ENCODE measurements at places on chromosomes 12 and 14.

GRCh38 chr12:110234755-110235154, 46.3 kb upstream of the ATP2A2 start:
- DNase-seq, result no peak

DNA sequence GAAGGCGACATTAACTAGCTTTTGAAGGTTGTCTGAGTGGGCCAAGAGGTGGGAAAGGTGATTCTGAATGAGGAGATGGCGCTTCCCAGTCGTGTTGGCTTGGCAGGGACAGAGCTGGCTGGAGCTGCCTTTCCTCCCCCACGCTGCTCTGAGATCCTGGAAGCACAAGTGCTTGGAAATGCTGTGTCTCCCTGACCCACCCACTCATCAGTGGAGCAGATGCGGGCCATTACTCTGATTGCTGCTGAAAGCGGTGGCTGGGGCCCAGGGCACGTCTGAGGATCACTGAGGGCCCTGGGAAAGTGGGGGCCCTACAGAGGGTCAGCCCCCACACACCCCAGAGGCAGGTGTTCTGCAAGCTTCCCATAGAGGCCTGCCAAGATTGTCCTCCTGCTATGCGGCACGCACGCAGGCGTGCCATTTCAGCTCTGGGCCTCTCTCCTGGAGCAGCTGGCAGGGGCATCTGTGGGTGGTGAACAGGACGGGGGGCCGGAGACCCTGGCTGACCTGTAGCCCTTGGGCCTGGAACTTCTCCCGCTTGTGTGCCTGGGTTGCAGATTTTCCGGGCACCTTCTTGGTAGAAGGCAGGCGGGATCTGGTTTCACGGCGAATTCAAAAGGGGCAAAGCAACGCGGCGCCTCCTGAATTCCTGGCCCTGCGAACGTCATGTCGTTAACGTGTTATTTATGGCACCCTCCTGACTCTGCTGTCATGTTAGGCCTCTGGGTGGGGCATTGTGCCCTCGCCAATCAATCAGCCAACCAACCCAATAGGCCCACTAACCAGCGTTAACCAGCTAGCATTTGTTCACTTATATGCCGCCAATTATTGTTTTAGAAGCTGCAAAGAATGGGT, 133.8 kb upstream of the TBX3 start:
- no peak for DNase-seq

DNA sequence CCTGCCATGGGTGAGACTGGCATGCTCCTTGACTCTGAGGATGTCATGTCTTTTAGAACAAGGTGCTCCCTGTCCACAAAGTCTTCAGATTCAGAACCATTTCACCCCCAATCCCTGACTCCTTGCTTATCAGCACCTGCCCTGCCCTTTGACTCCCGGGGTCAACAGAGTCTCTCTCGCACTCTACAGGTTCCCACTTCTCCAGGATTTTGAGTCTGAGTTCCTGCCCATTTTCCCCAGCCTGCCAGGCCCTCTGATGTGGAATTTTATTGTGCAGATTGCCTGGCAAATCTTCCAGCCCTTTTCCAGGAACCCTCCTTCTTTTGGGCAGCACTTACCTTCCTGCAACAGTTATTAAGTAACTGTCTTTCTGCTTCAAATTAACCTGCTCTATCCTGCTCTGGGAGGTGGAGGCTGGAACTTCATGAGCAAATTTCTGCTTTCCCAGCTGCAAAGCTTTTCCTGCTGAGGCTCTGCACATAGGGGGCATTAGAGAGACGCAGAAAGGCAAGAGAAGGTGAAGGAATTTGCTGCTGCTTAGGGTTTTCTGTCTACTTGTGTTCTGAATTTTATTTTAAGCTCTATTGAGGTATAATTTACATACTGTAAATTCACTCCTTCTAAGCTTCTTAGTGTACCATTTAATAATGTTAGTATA, 259.1 kb downstream of the PCNX1 start:
- DNase-seq, result peak; percentile 69

DNA sequence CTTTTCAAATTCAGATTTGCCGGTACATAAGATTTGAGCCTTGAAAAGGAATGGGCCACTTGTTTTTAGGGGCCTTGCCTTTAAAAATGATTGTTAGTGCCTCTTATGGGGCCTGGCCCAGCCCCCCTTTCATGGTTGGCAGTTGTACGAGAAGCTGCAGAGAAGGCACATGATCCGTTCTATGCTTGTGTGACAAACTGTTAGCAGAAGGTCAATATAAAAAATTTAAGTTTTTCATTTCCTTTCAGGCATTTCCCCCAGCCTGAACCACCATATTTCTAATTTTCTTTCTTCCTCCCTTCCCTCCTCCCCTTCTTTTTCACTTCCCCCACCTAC, 119.1 kb downstream of the PLXNC1 start:
- DNase-seq, result no peak

- no peak for DNase-seq
Measured at GRCh38 chr12:92796650-92797049, 93.9 kb downstream of the PLEKHG7 start.

- DNase-seq, result no peak
Measured at GRCh38 chr12:39931857-39932256, 174.0 kb downstream of the SLC2A13 start.

GRCh38 chr12:130418251-130418650, 80.6 kb downstream of the PIWIL1 start:
- no peak for DNase-seq

- DNase-seq, result no peak
Measured at GRCh38 chr14:94111276-94112095, 950 bp downstream of the IFI27 start.

DNA sequence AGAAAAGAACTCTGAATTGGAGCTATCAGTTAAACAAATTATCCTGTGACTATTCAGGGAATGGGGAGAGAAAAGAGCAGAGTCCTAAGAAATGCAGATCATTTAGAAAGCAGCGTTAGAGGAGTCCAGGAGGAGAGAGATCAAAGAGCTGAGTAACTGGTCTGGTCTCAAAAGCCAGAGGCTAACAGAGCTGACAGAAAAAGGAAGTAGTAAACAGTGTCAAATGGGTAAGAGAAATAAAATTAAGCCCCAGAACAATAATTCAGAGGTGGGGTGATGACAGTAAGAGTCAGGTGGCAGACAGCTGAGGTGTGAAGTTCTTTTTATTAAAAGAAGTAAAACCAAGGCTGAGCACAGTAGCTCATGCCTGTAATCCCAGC, 19.3 kb downstream of the GXYLT1 start:
- no peak for DNase-seq

- peak; percentile 49 for DNase-seq
Measured at GRCh38 chr12:18700271-18700670, 37.5 kb downstream of the PLCZ1 start.

DNA sequence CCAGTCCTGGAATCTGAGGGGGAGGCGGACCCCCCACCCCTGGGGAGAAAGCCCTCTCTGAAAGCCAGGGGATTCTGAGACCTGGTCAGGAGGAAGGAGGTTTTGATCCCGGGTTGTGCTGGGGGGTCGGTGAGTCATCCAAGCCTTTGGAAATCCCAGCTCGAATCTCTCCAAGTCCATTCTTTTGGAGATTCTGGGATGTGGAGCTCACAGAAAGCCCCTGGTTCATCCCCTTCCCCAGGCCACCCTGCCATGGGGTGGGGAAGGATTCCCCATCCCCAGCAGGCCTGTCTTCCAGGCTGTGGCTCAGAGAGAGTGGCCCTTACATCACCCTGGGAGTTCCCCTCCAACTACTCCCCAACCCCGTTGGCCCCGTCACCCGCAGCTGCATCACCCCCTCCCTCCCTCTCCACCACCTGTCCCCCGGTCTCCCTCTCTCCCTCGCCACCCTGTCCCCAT, 14.3 kb downstream of the EXOC3L4 start:
- no peak for DNase-seq

- peak; percentile 70 for DNase-seq
Measured at GRCh38 chr14:68248481-68249255, 429.1 kb downstream of the RAD51B start.

- no peak for DNase-seq
Measured at GRCh38 chr14:32022938-32023466, 54.1 kb upstream of the ARHGAP5 start.

DNA sequence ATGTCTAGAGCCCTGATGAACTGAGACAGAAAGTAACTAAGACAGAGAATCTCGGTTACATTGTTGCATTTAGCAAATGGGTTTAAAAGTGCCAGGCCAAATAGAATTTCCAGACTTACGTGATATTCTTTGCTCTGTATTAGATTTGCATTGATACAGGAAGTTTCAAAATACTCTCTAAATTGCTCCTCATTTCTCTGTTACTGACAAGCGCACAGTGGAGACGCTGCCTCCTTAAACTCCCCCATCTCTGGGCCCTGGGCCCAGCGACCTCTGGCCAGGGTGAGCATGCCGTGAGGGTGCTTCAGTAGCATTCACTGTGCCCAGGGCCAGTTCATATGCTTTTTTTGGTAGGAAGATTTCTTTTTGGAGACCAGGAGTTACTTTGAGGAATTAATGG, 22.9 kb upstream of the EVL start:
- DNase-seq, result no peak

DNA sequence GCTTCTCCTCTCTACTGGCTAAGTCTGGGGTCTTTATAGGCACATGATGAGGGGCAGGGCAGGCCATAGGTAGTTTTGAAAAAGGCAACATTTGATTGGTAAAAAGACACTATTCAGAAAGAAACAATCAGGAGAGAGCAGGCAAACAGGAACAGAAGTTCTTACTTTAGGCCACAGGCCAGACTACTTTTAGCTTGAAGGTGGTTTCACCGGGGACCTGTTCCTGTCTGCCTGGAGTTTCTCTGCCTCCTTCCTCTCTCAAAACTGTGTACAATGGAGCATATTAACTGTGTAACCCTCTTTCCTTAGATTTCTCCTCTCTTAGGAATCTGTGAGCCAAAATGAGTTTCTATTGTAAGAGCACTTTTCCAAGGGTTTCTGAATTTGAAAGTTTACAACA, 167.9 kb upstream of the AVPR1A start:
- no peak for DNase-seq

GRCh38 chr12:131151558-131152345, 198.0 kb downstream of the ADGRD1 start:
- DNase-seq, result no peak

- DNase-seq, result peak; percentile 6
Measured at GRCh38 chr12:40569626-40570179, 122.5 kb upstream of the CNTN1 start.

DNA sequence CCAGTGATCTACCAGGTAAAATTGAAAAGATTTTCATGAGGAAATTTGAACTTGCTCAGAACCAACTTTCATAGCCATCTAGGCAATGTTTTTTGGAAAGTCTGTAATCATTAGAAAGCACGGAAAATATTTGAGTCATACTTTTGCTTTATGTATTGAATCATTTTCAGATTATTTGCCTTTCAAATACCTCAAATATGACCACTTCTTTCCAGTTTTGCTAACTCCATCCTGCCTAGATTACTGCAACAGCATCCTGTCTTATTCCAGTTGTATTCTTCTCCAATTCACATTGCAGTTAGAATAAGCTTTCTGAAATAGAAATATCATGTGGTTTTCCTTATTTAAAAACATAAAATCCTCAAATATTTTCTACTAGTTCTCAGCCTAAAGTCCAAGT, 239.8 kb upstream of the FAR2 start:
- no peak for DNase-seq

DNA sequence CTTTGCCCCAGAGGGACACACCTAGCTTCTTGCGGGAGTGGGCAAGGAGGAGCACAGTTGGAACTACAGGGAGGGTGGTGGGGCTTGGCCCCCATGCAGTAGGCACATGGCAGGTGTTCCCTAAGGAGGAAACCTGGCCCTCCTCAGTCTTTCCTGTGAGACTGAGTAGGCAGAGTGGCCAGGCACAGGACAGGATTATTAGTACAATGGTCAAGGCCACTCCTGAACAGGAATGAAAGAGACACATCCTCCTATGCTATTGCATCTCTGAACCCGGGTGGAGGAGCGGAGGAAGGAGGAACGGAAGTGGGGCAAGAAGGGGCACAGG, 846 bp downstream of the MYO1A start:
- DNase-seq, result no peak

DNA sequence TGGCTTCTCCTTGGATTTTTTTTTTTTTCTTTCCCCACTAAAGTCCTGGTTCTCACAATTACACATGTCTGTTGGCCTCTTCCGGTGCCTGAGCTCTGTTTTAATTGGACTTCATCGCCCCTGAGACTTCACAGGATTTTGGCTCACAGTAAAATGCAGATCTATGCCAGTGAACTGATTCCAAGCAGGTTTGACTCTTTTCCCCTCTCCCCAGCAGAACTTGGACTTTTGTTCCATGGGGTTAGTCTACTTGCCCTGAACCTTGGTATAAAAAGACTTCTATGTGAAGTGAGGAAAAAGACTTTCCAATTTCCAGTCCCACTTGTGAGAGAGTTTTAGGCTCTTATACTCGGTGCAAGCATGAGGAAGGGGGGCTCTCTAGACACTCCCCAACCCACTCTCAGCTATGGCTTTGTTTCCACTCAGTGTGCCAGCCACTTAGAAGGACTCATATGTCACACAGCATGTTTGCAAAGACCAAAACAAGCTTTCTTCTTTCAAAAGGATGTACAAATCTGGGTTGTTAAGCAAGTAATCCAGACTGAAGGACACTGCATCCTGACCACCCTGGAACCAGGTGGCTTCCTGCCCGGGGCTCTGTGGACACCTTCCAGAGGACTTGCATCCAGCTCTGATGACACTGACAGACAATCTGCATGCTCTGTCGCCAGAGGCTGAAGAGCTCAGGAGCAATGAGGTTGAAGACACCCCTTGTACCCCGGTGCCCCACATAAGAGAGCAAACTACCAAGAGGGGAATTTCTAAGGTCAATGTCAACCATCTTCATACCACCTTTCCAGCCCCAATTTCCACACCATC, 221.9 kb upstream of the EGLN3 start:
- no peak for DNase-seq

DNA sequence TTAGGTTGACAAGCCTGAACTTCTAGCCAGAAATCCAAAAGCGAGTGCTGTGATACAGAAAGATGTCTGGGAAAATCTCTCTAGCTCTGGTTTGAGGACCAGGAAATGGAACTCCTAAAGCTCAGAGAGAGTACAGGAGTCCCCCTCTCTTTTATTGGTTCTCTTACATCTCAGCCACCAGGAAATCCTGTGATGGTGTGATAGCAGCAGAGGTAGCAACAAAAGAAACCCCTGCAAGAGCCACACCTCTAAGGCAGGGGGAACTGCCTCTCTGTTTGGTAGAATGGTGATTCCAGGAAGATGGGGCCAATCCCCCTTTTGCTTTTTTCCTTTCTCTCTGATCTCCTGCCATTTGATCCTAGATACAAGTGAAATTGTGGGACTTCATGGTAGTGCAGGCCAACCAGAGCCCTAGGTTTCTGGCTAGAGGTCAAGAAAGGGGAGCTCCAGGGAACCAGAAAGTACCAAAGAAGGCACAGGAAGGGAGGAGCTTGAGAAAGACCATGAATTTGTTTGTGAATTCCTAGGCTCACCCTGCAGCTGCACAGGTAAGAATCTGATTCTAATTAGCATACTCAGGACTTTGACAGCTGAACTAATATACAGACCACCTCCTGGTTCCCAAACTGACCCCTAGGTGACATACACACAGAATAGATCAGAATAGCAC, 88.5 kb downstream of the PAPLN start:
- DNase-seq, result no peak

- no peak for DNase-seq
Measured at GRCh38 chr14:84871734-84872133, 658.2 kb upstream of the FLRT2 start.

All from fibroblast of skin of left quadriceps (primary cell).